Effector memory CD4-positive, alpha-beta T cell (primary cell): ENCODE measurements at places on chromosomes 2 and 18.

GRCh38 chr2:72023678-72024390, 123.8 kb downstream of the CYP26B1 start:
- H3K4me3 ChIP-seq = no peak overlapping the region
- no peaks in the 10 kb centered on the region for H3K36me3 ChIP-seq

DNA sequence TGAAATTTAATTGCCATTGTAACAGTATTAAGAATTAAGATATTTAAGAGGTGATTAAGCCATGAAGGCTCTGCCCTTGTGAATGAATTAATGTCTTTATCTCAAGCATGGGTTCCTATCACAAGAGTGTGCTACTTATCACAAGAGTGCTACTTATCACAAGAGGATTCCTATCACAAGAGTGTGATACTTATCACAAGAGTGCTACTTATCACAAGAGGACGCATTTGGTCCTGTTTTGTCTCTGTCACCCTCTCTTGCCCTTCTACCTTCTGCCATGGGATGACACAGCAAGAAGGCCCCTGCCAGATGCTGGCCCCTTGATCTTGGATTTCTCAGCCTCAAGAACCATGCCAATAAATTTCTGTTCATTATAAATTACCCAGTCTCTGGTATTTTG, 13.2 kb upstream of the COL5A2 start:
- no peak for DNase-seq
- H3K36me3 ChIP-seq = no peaks in the 10 kb centered on the region
- H3K27me3 ChIP-seq = no peaks in the 10 kb centered on the region
- H3K4me1 ChIP-seq = no peaks in the 10 kb centered on the region
- no peak overlapping the region for H3K27ac ChIP-seq

DNA sequence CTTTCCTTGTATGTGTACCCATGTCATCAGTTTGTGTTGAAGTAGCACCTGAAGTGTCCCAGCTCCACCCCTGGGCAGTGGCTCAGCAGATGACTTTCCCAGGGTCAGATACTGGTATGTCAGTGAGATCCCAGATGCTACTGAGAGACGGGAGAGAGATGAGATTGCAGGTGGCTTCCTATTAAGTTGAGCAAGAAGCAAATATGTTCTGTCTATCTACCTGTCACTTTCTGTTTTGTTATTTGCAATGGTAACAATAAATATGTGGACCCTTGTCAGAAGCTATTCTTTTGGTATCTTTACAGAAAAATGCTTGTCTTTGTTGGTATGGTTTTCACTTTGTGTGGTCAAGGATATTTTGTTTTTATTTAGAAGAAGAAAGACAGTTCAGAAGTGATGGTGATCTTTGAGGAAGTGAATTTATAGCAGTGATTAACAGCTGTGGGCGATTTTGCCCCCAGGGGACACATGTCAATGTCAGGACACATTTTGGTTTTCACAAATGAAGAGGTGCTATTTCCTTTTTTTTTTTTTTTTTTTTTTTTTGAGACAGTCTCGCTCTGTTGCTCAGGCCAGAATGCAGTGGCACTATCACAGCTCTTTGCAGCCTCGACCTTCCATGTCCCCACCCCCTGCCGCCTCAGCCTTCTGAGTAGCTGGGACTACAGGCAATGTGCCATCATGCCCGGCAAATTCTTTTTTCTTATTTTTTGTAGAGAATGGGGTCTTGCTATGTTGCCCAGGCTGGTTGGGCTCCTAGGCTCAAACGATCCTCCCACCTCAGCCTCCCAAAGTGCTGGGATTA, 21.4 kb downstream of the MGAT5 start:
- no peak overlapping the region for H3K4me3 ChIP-seq
- peaks cover 15% of the 10 kb centered on the region for H3K36me3 ChIP-seq
- DNase-seq = no peak
- H3K27me3 ChIP-seq = no peaks in the 10 kb centered on the region

DNA sequence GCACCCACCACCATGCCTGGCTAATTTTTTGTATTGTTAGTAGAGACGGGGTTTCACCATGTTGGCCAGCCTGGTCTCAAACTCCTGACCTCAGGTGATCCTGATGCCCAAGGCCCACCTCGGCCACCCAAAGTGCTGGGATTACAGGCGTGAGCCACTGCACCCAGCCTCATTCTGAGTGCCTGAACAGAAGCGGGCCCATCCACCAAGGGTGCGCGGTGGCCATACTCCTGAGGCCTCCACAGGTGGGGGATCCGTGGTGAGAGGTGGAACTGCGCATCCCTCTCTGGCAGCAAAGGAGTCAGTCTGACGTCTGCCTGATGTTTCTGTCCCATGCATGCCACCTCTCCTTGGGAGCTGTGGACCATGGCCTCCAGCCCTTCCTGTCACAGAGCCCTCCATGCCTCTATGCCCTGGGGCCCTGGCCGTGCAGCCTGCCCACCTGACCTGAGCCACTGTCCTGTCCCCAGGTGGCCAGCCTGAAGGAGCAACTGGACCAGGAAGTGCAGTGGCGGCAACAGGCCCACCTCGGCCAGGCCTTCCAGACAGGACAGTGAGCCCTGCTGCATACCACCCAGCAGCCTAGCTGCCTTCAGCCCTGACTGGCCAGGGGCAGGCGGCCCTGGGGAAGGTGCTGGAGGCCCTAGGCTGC, 7.6 kb upstream of the SNED1 start:
- no peaks in the 10 kb centered on the region for H3K36me3 ChIP-seq
- no peaks in the 10 kb centered on the region for H3K27me3 ChIP-seq
- H3K4me1 ChIP-seq = no peaks in the 10 kb centered on the region

DNA sequence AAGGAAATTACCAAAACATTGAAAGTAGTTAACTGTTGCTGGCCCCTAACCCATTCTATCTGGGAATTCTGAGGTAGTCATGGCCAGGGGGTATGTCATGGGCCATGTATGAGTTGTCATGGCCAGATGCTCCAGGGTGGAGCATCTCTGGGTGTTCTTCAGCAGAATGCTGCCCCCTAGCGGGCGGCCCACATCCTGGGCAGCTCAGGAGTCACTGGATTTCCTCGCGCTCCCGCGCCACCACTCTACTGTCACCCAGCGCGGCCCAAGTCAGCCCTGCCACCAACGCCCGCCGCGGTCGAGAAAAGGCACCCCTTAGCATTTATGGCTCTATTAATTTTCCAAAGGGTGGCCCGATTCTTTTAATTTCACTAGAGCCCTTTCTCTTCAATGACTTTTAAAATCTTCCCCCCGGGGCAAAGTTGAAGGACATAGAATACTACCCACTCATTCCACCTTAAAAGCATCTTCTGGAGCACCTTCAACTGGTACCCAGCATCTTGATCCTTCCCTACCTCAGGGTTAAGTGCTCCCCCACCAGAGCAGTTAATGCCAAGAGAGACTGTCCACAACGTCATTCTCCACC, 41.6 kb downstream of the PKDCC start:
- no peak overlapping the region for H3K27ac ChIP-seq
- no peaks in the 10 kb centered on the region for H3K27me3 ChIP-seq
- peak; percentile 63 for DNase-seq

- no peak overlapping the region for H3K4me3 ChIP-seq
- no peak for DNase-seq
- no peaks in the 10 kb centered on the region for H3K27me3 ChIP-seq
- no peak overlapping the region for H3K27ac ChIP-seq
- no peaks in the 10 kb centered on the region for H3K36me3 ChIP-seq
- no peaks in the 10 kb centered on the region for H3K4me1 ChIP-seq
Observed at GRCh38 chr2:141393214-141393545, 737.6 kb downstream of the LRP1B start.

DNA sequence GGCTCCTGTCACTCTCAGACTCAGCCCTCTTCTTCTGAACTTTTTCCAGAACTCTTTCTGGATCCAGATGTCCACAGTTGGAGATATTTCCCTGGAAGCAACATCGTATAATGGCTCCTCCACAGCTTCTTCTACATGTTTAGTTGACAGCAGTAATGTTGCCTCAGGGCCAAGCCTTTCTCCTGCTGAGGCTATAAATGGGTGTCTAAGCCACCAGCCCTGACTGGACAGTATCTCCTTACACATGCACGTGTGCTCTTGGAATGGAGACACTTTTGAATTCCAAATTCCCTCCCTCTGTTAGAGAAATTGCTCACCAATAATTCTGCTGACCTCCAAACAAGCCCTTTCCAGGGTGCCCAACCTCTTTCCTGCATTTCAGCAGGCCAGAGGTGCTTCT, 156.2 kb upstream of the PIK3C3 start:
- no peak overlapping the region for H3K27ac ChIP-seq
- no peak for DNase-seq
- no peaks in the 10 kb centered on the region for H3K4me1 ChIP-seq
- H3K4me3 ChIP-seq = no peak overlapping the region
- H3K27me3 ChIP-seq = no peaks in the 10 kb centered on the region

DNA sequence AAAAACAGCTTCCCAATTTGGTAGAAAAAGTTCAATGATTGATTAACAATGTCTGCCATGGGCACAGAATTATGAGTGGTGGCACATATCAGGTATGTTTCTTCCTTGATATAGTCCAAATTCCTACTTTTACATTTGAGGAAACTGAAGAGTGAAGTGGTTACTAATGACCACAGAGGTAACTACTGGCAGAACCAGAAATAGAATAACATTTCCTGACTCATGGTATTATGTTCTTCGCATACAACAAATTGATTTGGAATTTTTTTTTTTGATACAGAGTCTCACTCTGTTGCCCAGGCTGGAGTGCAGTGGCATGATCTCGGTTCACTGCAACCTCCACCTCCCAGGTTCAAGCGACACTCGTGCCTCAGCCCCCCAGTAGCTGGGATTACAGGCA, 6.0 kb upstream of the NFE2L2 start:
- no peak for DNase-seq
- H3K27ac ChIP-seq = no peak overlapping the region
- H3K4me3 ChIP-seq = no peak overlapping the region
- H3K4me1 ChIP-seq = peaks cover 6% of the 10 kb centered on the region
- no peaks in the 10 kb centered on the region for H3K27me3 ChIP-seq
- no peaks in the 10 kb centered on the region for H3K36me3 ChIP-seq

DNA sequence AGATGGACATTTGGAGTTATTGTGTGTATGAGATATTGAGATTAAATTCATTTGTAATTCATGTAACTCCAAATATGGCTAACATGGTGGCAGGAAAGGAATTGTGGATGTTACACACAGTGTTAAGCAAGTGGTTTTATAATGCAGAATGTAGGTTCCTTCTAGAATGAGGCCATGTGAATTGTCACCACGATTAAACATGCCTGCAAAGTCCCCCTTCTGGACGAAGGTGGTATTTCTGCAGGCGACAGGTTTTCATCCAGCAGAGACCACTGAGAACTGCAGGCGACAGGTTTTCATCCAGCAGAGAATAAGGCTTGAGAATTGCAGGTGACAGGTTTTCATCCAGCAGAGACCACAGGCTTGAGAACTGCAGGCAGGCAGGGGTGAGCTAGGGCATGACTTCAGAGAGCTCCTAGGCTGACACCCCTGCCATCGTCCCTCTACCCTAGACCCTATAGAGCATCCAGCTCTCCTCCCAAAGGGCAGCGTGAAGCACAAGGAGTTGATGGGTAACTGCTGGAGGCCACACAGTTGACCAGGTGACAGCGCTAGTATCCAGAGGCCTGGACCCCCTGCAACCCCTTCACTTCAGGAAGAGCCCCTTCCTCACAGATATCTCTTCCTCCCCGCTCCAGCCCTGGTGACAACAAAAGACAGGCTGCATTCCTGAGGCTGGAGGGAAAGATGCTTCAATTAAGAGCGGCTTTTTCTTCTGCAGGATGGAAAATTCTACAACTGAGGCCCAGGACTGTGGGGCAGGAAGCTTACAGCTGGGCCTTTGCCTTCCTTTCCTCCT, 175.8 kb downstream of the LOXHD1 start:
- peak; percentile 31 for DNase-seq
- no peak overlapping the region for H3K27ac ChIP-seq
- H3K4me1 ChIP-seq = no peaks in the 10 kb centered on the region
- H3K4me3 ChIP-seq = no peak overlapping the region

DNA sequence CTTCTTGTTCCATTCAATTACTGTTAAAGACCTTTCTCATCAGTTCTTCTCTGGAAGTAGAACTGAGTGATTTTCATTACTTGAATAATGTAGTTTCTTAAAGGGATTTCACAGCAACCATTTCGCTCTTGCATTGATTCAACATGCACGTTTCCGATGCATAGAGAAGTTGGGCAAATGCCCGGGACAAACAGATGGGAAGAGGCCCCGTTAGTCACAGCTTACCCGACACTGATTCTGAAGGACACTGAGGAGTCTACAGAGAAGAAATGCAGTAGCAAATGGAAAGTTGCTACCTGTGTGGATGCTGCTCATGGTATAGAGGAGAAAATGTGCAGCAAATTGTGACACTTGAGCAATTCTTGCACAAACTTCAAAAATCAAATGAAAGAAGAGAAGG, 32.3 kb upstream of the GCG start:
- no peaks in the 10 kb centered on the region for H3K27me3 ChIP-seq
- no peaks in the 10 kb centered on the region for H3K36me3 ChIP-seq
- no peak overlapping the region for H3K27ac ChIP-seq
- no peak for DNase-seq

DNA sequence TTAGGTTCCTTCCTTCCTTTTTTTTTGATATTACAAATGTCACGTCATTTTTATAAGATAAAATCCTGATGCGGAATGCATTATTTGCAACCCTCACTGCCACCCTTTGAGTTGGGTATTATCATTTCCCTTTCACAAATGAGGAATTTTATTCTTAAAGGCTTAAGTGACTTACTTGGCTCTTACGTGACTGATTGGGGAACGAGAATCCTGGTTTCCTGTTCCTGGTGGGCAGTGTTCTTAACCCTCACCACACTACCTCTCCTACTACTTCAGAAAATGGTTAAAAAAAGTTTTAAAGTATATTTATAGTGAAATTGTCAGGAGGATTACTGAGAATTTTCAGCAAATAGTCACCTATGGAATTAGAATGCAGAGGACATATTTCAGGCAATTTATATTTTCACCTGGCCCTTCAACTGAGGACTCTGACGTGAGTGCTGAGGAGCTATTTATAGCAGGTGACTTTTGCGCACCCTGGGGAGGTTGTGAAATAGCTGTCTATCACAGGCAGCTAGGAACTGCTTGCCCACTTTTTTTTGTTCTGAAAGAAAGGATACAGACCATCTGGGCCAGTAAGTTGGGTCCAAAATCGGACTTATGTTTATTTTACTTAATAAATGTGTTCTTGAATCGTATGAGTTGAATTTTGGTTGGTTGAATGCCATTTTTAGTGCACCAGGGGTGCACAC, 18.7 kb upstream of the RASGRP3 start:
- H3K4me1 ChIP-seq = no peaks in the 10 kb centered on the region
- no peaks in the 10 kb centered on the region for H3K27me3 ChIP-seq
- H3K27ac ChIP-seq = no peak overlapping the region
- no peak for DNase-seq
- H3K4me3 ChIP-seq = no peak overlapping the region

DNA sequence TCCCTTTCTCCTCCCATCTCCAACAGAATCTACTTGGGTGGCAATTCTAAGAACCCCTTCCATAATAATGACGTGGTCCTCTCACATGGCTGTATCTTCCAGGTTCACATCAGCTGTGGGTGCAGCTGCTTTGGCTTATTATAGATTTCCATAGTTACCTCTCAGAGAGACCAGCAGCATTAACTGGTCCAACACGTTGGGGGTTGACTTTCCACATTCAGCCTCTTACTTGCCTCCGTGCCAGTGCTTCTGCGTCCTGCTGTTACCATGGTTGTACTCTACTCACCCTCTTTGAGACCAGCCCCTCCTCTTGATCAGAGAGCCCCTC, 570.7 kb downstream of the PLCL1 start:
- H3K4me1 ChIP-seq = no peaks in the 10 kb centered on the region
- no peak overlapping the region for H3K27ac ChIP-seq
- no peak overlapping the region for H3K4me3 ChIP-seq
- H3K36me3 ChIP-seq = no peaks in the 10 kb centered on the region
- DNase-seq = no peak
- no peaks in the 10 kb centered on the region for H3K27me3 ChIP-seq

GRCh38 chr2:209511637-209512036, 87.8 kb downstream of the MAP2 start:
- no peak for DNase-seq
- no peak overlapping the region for H3K27ac ChIP-seq
- no peaks in the 10 kb centered on the region for H3K36me3 ChIP-seq
- no peaks in the 10 kb centered on the region for H3K27me3 ChIP-seq
- H3K4me3 ChIP-seq = no peak overlapping the region
